ENCODE measurements at places on chromosomes 11 and 22.

GRCh38 chr11:12684816-12685215, 10.6 kb downstream of the TEAD1 start:
- no peak for DNase-seq

DNA sequence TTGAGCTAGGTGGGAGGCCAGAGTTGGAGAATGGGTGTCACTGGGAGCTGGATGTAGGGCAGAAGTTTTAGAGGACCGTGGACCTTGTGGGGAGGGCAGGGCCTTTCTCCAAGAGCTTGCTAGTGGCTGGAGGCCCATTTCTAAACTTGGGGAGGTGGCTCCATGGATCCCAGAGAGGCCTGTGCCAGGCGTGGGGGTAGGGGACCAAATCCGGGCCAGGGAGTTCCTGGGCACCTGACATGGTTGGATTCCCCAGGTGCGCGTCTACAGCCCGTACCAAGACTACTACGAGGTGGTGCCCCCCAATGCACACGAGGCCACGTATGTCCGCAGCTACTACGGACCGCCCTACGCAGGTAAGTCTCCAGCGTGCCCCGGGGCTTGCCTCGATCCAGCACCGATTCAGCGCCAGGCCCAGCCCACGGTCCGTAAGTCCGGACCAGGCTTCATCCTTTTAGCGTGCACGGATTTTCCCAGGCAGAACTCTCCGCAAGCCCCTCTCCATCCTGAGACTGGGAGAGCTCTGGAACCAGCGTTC, 14.2 kb downstream of the PLEKHB1 start:
- DNase-seq = no peak

DNA sequence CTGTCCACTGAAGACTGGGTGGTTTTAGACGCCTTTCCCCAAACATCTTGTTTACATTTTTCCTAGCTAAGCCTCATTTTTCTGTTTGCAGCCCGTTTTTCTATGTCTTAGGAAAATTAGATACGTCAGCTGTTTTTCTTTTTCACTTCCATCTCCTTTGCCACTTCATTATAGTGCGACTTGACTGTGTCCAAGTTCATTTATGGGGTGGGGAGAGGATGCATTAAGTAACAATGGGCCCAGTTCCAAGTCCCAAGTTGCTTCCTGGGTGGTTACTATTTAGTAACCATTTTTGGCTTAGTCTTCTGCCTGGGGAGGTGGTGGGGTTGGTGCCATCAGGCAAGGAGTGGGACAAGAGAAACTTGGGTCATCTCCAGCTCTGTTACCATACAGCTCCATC, 83.0 kb downstream of the TRAF6 start:
- DNase-seq = no peak

DNA sequence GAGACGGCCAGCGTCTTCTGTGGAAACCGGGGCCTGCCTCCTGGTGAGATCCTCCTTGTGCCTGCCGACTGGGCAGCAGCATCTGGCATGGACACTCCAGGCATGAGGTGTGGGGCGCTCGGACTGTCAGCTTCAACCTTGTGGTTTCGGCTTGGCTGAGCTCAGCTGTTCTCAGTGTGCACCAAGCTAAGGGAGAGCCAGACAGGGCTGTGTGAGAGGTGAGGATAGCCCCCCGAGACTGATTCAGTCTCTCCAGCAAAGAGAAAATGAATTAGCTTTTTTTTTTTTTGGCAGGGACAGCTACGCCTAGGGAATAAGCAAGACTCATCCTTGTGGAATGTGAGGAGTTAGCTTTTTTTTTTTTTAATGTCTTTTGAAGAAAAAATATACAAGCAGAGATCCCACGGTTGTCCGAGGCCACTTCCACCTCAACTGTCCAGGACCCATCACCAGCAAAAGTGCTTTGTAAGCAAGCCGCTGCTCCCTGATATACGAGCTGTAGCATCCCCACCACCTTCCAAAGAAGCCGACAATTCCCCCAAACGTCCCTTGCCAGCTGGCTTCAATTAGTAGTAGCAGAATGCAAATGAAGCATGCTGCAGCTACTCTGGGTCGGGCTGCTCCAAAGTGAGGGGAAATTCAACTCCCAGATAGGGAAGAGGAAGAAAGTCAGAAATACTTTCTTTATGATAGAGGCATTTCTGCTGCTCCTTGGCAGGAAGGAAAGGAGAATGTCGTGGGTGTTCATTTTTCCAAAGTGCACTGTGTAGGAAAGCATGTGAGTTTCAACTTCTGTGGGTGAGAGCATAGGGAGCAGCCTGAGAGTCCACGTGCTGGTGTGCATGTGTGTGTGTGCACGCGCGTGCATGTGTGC, 9.7 kb upstream of the THY1 start:
- DNase-seq = no peak

DNA sequence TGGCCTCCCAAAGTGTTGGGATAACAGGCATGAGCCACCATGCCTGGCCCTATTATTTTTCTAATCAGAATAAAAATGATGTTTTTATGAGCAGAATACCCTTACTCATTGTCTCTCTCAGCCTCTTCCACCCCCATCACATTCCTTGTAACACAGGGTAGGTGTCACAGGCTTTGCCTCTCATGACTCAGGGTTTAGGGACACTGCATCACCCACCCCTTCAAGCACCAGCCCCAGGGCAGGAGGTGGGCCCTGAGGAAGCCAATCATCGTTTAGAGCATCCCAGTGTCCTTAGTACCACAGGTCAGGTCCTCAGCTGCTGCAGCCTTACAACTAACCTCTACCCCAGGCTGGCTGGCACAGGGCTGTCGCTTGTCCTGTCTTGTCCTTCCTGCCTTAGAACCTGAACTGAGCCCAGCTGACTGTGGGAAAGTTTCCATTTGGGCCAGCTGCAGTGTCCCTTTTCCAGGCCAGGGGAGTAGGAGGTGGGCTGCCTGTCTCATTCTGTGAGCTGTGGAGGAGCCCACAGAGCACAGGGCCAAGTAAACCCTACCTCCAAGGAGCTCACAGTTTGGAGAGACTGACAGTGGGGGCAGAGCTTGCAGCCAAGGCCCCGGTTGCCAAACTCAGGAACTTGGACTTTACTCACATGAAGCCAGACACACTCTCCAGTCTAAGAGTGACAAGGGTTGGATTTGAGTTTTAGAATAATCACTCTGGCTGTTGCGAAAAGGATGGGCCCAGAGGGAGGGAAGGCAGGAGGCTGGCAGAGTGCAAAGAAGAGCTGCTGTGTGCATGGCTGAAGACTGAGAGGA, 19.5 kb upstream of the UVRAG start:
- DNase-seq = no peak

DNA sequence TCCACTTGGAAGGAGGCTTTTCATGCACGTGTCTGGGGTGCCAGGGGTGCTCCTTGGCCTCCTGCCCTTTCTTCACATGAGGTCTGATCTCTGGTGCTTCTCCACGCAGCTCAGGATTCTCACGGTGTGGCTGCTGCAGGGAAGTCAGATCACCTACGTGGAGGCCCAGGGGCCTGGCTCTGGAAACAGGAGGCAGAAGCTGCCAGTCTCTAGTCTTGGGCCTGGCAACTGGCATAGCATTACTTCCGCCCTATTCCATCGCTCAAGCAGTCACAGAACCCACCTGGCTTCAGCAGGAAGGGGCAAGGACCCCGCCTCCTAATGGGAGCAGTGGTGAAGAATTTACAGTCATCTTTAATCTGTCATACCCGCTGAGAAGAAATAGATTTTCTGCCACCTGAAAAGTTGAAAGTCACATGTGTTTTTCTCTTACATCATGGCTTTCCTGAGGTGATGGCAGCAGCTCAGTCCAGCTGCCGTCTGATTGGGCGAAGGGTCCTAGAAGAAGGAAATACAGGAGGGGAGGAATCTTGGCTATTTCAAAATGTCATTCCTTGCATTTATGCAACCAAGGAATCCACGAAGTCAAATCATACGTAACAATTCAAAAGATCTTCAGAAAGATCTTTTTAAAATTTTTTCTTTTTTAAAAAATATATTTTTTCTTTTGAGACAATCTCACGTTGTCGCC, 50.1 kb upstream of the DKK3 start:
- no peak for DNase-seq

GRCh38 chr11:119423509-119424254, 710 bp upstream of the THY1 start:
- DNase-seq = no peak

DNA sequence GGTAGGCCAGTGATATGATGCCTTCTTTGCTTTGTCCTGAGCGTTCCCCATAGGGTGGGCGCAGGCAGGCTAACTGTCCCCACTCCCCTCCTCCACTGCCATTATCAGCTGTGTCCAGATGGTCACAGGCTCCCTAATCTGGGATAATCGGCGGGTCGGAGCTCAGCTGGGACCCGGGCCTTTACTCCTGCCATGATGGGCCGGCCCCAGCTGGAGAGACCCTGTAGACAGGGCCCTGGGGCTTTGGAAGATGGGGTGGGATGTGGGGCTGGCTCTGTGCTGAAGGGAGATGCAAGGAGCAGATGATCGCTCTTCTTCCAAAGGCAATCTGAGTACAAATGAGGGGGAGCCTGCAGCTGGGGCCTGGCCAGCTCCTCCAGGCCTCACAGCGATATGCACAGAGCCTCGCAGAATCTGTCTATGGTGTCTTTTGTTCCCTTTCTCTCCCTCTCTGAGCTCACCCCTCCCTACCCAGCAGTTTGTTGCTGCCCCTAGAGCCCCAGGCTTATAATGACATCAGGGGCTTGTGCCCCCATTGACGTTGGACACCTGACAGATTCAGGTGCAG, 11.9 kb downstream of the KLHL35 start:
- DNase-seq = no peak

GRCh38 chr11:115672999-115673411, 168.8 kb upstream of the CADM1 start:
- no peak for DNase-seq

GRCh38 chr11:79381036-79381435, 59.8 kb downstream of the TENM4 start:
- DNase-seq = no peak

GRCh38 chr22:27110665-27111451, 453.5 kb downstream of the MIAT start:
- DNase-seq = no peak

DNA sequence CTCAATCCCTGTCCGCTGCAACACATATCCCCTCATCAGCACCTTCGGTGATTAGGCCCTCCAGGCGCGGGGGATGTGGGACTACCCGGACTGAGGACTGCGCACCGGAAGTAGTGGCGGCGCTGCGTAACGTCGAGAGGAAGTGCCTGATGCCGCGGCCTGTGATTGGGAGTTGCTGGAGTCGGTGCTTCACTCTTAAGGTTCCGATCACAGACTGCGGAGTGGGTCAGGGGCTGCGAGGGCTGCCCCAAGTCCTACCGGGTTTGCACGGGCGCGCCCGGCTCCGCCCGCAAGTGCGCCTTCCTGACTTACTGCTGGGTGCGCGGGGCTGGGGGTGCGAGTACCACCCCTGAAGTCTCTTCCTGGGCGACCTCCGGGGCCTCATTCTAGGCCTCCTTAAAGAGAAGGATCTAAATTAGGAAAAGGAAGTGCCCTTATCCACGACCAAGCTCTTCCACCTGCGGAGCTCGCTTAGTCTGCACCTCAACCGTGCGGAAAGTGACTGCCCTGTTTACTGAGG, at the start of gene ALKBH3:
ALKBH3 (plus strand) TSS at position 192 of the 520 bp plus-strand sequence. CDS start 1,822 bp downstream, outside the sequence.
- peak; percentile 88 for DNase-seq

GRCh38 chr11:113184498-113184897, 129.9 kb upstream of the TTC12 start:
- DNase-seq = no peak

DNA sequence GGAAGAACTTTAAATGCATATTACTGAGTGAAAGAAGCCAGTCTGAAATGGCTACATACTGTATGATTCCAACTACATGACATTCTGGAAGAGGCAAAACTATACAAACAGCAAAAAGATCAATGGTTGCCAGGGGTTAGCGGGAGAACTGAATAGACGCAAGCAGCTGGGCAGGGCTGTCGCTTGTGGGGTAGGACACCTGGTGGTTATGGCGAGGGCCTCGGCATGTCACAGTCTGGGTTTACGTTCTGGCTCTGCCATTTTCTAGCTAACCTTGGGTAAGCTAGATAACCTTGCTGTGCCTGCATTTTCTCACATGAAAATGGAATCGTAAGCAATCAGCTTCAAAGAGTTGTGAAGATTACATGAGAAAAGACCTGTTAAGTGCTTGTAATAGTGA, 55.2 kb upstream of the SYT13 start:
- DNase-seq = no peak

DNA sequence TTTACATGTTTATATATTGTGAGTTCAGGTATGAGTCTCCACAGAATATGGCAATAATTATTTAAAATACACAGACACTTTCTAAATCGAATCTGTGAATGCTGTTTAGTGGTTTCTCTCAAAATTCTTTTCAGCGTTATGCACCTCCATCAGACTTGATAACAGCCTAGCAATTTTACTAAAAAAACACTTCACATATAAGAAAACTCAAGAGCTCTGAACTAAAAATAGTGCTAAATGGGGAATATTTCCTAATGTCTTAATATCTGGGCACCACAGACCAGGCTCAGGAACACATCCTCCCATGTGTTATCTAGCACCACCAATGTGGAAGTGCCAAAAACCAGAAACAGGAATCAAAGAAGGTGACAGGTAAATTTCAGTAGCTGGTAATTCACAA, 47.9 kb downstream of the ARHGAP32 start:
- no peak for DNase-seq

GRCh38 chr11:58776891-58777710, 45.4 kb upstream of the GLYAT start:
- no peak for DNase-seq

DNA sequence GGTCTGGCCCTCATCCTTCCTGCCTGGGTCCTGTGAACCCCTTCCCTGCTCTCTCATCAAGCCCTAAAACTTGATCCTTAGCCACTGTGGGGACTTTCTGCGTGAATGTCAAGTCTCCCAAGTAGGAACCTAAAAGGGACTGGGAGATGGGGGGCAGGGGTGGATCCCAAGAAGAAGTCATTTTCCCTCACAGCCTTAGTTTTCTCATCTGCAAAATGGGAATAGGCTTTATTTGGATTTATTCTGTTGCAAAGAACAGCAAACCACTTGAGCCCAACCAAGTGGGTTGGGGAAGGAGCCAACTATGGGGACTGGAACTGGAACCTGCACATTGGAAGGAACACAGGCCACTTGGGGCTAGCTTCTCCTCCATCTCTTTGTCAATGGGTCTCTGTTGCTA, 36.8 kb downstream of the NEU3 start:
- no peak for DNase-seq

GRCh38 chr11:124791626-124792341, 8.4 kb downstream of the MSANTD2 start:
- DNase-seq = no peak

DNA sequence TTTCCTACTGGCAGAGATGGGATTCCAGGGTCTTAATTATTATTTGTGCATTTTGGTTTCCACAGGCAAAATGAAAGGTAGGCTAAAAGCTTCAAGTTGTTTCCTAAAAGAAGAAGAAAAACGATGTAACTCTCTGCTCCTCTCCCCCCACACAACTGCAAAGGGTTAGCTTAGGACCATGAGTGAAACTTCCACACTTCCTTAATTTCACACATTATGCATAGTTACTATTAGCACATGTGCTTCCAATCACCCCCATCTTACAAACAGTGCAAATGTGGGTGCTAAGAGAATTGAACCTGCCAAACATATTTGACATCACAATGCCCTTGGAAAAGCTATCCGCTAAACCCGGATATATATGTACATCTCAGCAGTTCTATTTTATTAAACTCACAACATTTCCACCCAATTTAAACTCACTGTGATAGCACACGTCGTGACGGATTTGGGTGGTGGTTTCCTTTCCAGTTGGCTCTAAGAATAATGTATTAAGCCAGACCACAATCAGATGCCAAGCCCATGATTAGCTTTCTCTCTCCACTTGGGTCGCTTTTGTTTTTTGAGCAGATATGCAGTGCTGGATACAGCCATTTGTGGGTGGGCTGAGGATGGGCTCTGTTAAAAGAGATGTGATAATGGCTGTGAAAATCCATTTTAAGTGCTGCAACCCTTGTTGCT, 245.0 kb upstream of the POU2AF2 start:
- no peak for DNase-seq
